ENCODE measurements at places on chromosomes 4 and X.

GRCh38 chr4:5052726-5053425, 1.6 kb downstream of the STK32B start:
- no peak for DNase-seq

DNA sequence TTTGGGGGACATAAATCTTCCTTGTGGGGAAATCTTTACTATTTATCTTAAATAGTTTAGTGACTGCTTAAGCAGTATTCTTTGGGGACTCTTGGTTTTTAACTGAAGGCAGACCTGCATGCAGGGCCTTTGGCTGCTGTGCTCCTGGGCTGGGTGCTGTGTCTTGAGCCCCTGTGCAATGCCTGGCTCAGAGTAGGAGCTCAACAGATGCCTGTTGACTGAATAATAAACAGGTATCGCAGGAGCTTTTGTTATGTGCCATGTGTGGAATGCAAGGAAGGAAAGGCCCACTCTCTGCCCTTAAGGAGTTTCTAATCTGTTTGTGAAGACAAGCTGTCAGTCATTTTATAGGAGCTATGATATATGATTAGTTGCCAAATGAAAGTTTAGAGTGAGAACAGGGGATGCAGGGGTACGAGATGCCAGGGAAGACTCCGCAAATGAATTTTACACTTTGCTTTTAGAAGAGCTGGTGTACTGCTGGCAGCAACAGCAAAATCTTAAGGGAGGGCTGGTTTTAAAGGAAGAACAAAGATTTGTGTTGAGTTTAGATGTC, 6.7 kb downstream of the GAB1 start:
- no peak for DNase-seq

DNA sequence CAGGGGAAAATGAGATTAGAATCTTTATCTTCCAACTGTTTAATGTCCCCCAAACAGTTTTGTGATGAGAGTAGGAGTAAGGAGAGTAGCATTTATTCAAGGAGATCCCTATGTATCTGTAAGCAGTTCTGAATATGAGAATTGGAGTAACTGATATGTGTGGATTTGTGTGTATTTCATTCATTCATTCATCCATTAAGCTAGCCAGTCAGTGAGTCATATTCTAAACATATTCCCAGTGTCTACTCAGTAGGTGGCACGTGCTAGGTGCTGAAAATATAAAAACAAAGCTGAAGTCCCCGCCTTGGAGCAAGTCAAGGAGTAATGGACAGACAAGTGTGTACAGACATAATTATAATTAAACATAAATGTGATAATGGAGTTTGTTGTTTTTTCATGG, 12.4 kb upstream of the STX18 start:
- DNase-seq = no peak

DNA sequence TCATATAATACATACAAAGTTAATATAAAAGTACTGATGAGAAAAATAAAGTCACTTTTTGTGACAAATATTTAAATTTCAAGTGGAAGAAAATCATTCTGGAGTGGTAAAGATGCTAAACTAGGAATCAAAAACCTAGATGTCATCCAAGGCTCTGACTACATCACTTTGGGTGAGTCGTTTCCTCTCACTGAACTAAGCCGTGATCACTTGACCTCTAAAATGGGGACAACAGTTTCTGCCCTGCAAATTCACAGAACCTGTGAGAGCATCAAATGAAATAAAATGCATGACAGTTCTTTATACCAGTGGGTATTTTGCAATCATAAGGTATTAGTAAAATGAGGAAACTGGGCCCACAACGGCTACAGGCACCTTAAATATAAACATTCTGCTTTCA, 63.8 kb downstream of the PRDM5 start:
- DNase-seq = peak; percentile 80

DNA sequence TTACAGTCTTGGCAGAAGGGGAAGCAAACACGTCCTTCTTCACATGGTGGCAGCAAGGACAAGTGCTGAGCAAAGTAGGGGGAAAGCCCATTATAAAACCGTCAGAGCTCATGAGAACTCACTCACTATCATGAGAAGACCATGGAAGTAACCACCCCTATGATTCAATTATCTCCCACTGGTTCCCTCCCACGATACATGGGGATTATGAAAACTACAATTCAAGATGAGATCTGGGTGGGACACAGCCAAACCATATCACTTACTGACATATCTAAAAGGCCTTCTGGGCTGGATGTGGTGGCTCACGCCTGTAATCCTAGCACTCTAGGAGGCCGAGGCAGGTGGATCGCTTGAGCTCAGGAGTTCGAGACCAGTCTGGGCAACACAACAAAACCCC, 117.1 kb upstream of the USP9X start:
- DNase-seq = no peak

- DNase-seq = peak; percentile 44
Observed at GRCh38 chr4:94621491-94622080, 136.2 kb upstream of the BMPR1B start.
